SK-N-SH (cell line): ENCODE measurements at places on chromosomes 2 and 18.
A peak's percentile ranks its signal among the peaks of the same experiment; 100 is the strongest.

GRCh38 chr2:176093145-176093897 is 800 bp downstream of the HOXD13 start:
- DNase-seq = peak; percentile 73

- DNase-seq = peak; percentile 60
These were observed 167.2 kb upstream of the REV1 start for GRCh38 chr2:99656994-99657393.

GRCh38 chr2:183995632-183996031 is 602.7 kb upstream of the ZNF804A start:
- DNase-seq = no peak

GRCh38 chr2:228627510-228627909 is 446.0 kb upstream of the SPHKAP start:
- no peak for DNase-seq

DNA sequence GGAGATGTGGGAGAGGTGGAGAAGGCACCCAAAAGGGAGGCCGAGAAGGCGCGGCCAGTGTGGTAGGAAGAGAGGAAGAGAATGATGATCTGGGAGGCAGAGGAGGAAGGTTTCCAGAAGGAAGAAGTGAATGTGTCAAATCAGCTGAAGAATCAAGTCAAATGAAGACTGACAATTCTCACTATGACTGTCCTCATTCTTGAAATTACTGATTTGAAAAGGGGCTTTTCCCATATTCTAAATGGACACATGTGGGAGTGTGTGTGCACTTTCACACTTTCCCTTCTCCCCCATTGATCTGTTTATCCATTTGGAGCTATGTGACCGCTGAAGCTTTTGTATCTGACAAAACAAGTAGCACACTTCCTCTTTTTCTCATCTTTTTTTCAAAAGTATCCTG is 6.1 kb downstream of the AFF3 start:
- no peak for DNase-seq

DNA sequence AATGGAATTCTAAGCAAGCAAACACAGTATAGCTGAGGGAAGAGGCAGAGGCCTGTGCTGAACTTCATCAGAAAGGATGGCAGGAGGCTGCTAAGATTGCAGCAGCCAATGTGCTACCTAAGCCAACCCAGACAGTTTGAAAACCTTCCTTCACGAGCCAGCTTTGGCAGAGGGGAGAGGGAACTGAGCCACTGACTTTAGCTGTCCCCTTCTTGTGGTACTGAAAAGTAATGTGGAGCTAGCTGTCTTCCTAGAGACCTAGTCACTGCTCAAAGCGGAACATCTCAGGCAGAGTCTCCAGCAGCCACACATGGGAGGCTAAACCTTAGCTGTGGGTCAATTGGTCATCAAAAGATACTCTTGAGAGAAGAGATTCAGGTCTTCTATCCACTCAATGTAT is 419.0 kb downstream of the FBXO15 start:
- no peak for DNase-seq
